ENCODE measurements at places on chromosomes 12 and 14. TPM values are rescaled to one million over a fixed set of nuclear protein-coding genes. Genes with fewer than 3 reads are reported as not detected.

The NGB gene
- total RNA-seq = not detected

The LTBP2 gene
- 12.9 TPM for total RNA-seq

The KRT82 gene
- not detected for total RNA-seq

DNA sequence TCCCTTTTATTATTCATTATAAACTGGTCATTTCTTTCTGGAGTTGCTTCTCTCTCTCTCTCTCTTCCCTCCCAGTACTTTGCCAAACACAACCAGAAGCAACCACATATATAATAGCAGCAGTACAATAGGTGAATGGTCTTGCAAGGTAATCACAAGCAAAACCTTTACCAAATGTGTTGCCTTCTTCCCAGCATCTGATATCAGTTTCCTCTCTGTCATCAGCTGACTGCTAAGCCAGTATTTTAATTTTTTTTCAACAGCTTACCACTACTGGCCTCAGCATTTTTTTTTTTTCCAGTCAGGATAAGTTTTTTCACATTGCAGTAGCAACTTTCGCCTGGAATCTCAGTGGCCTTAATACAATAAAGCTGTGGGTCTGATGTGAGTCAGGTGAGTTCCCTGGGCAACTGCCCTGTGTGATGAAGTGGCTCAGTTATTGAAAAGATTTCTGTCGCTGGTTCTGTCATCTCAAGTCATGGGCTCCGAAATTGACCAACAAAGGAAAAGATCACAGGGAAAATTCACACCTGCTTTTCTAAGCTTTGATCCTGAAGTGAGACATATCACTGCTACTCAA lies 282.5 kb upstream of the AMIGO2 start:
- no peaks in the 10 kb centered on the region for H3K36me3 ChIP-seq
- H3K27ac ChIP-seq = no peak overlapping the region
- no peaks in the 10 kb centered on the region for H3K4me1 ChIP-seq
- no peak overlapping the region for H3K4me3 ChIP-seq

DNA sequence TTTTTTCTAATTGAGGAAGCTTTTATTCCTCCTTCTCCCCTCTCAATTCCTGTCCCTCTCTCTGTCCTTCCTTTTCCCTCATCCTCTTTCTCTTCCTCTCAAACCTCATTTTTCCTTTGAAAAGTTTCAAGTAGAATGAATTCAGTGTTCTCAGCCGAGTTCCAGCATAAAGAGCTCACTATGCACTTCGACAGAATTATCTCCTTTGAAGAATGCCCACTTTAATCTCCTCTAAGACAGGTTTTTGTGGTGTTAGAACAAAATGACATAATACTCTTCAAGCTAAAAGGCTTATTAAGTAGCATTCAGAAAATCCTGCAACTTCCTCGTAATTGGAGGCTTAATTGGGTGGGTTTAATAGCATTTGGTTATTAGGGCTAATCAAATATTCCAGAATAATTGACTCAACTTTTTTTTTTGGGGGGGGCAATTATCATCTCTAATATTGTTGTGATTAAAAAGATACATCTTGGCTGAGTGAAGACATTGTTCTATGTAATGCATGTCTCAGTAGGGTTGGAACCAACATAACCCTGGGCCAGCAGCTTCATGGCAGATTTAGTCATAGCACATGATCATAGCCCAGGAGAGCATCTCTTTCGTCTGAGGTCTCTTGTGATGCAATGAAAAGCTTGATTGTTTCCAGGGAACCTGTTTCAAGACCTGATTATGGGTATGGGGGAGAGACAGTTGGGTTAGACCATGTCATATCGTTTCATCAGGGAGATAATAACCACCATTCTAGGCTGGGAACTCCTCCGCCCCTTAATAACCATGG lies 25.0 kb upstream of the SLC24A4 start:
- no peaks in the 10 kb centered on the region for H3K36me3 ChIP-seq
- no peak overlapping the region for H3K4me3 ChIP-seq
- no peak overlapping the region for H3K27ac ChIP-seq
- no peaks in the 10 kb centered on the region for H3K27me3 ChIP-seq
- DNase-seq = no peak

DNA sequence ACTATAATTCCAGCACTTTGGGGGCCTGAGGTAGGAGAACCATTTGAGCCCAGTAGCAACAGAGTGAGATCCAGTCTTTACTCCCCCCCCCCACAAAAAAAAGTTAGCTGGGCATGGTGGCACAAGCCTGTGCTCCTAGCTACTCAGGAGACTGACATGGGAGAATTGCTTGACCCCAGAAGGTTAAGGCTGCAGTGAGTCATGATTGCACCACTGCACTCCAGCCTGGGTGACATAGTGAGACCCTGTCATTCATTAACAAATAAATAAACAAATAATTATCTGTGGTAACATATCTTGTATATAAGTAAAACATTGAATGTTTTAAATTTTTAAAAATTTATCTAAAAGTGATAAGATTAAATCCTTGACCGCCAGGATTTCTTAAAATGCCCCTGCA lies 4.8 kb downstream of the ENTPD5 start:
- peaks cover 33% of the 10 kb centered on the region for H3K36me3 ChIP-seq
- DNase-seq = peak; percentile 38
- no peaks in the 10 kb centered on the region for H3K27me3 ChIP-seq

DNA sequence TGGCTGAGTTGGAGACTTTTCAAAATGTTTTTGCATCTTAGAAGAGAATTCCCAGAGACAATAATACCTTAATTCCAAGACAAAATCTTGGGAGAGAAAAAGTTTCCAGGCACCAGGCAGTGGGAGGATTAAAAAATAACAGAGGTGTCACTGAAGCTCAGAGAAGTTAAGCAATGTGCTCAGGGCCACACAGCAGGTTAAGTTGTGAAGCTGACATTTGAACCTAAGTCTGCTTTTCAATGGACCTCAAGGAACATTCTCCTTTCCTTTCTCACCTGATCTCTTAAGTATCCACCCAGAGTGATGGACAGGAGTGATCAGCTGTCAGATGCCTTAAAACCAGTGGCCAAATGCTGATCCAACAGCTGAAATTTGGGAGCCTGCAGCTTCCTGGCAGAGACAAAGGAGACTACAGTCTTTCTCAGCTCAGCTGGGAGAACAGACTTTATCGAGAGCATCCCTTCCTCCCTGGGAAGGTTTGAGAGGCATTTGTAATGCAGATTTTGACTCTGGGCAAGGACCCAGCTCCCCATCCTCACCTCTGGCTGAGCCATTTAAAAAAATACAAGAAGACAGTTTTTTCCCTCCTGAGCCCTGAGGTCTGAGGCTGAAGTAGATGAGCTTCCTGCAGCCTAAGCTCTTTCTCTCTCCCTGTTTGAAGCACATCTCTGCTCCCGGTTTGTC lies 174.9 kb upstream of the RPH3A start:
- no peak for DNase-seq
- no peaks in the 10 kb centered on the region for H3K4me1 ChIP-seq
- no peak overlapping the region for H3K4me3 ChIP-seq
- peaks cover 56% of the 10 kb centered on the region for H3K27me3 ChIP-seq
- H3K27ac ChIP-seq = no peak overlapping the region
- no peaks in the 10 kb centered on the region for H3K36me3 ChIP-seq

All from stomach (tissue), 19 donors.